ENCODE measurements at places on chromosomes 16 and 17.
A peak's percentile ranks its signal among the peaks of the same experiment; 100 is the strongest.

- DNase-seq: no peak
Measured at GRCh38 chr16:68022278-68022727, 729 bp downstream of the DDX28 start.

- peak; percentile 66 for DNase-seq
Measured at GRCh38 chr17:28684963-28685362, 23.0 kb downstream of the SUPT6H start.

DNA sequence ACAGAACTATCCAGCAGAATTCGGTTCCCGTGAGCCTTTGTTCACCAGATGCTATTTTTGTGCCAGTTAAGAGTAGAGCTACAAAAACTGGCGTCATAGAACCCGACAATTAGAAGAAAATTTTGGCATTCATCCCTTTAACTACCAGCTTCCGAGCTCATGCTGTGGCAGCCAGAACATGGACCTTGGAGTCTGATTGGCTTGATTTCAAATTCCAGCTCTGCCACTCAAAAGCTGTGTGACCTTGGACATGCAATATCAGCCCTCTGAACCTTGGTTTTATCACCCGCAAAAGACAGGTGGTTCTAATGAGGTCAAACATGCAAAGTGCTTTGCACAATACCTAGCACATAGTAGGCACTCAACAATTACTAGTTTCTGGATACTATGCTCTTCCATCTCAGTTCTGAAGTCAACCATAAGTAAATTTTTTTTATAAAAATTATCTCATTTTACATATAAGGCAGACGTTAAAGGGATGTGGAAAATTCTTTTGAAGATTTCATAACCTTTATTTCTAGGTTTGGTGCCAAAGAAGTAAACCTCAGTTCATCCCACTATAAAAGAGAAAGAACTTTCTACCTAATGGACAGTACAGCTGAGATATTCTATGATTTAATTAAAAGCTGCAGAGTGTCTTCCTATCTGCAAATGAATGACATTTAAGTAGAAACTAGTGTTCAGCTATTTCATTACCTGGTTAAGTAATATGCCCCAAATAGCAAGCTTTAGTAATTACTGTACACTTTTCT, 331.5 kb downstream of the HAPSTR1 start:
- DNase-seq: no peak

DNA sequence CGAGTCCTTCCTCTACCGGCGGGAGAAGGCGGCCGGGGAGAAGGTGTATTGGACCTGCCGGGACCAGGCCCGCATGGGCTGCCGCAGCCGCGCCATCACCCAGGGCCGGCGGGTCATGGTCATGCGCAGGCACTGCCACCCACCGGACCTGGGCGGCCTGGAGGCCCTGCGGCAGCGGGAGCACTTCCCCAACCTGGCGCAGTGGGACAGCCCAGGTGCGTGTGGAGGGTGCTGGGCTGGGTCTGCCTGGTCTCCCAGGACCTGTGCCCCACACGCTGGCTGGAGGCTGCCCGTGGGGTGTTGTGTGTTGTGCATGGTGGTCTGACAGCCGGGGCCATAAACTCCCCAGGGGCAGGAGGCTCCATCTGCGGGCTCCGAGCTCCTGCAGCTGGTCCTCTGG, 25.4 kb downstream of the FLYWCH1 start:
- DNase-seq: no peak

GRCh38 chr17:73723317-73723716, 79.1 kb upstream of the SDK2 start:
- no peak for DNase-seq

DNA sequence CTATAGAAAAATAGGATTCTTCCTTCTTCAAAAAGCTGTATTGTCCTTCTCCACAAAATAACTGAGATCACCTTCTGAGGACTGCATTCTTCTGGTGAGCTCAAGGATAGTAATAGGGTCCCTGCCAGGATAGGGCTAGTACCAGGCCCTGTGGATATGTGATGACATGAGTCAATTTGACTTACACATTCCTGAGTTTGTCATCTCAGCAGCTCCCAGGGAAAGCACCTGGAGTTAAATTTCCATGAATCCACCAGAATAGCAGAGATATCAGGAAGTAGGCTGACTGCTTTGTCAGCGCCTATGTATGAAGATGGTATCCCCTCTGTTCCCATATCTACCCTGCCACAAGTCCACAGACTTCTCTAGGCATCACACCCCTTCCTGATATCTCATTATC, 225.8 kb downstream of the PMP22 start:
- peak; percentile 22 for DNase-seq

- DNase-seq: no peak
Measured at GRCh38 chr17:33073416-33073815, 81.8 kb downstream of the SPACA3 start.

- DNase-seq: peak; percentile 31
Measured at GRCh38 chr17:17645961-17646360, 35.3 kb upstream of the RAI1 start.

DNA sequence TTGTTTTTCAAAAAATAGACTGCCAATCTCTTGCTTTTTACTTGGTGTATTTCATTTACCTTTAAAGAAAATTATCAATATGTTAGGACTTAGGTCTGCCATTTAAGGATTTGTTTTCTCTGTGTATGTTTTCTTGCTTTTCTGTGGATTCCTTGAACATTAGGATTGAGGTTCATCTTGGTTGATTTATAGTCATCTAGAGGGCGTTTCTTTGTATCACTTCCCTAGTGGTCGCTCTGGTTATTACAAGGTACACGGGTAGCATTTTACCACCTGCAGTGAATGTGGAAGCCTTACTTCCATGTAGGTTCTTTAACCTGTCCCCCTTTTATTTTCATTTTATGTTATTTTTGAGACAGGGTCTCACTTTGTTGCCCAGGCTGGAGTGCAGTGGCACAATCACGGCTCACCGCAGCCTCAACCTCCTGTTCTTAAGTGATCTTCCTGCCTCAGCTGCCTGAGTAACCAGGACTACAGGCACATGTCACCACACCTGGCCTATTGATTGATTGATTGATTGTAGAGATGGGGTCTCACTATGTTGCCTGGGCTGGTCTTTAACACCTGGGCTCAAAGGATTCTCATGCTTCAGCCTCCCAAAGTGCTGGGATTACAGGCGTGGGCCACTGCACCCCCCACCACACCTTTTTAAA, 35.2 kb upstream of the CBX4 start:
- peak; percentile 32 for DNase-seq

DNA sequence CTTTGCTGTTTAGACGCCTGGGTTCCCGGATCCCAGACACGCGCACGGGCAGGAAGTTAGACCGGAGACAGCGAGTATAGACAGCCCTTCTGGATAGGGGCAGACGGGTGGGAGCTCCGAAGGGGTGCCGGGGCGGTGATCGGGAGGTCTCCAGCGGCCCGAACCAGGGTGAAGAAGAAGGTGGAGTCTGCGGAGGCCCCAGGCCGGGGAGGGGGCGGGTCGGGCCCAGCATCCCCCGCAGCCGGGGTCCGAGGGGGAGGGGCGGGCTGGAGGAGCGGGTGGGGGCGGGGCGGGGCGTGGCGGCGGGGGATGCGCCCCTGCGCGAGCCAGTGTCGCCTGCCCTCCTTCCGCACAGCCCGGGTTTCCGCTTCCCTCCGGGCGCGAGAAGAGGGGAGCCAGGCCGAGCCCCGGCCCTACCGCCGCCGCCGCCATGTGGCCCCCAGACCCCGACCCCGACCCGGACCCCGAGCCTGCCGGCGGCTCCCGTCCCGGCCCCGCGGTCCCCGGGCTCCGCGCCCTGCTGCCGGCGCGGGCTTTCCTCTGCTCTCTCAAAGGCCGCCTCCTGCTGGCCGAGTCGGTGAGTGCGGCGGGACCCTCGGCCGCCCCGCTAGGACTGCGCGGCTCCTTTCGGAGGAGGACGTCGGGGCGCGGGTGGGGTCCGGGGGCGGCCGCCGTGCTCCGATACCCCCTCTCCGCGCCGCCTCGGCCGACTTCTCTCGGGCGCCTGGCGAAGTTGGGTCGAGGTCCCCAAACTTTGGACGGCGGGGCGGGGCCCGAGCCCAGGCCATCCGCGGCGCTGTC, at the start of gene CMTM3:
Gene CMTM3 (plus strand): TSS at position 329 of the 801 bp plus-strand sequence. CDS start 102 bp downstream, at position 431.
- peak; percentile 60 for DNase-seq

DNA sequence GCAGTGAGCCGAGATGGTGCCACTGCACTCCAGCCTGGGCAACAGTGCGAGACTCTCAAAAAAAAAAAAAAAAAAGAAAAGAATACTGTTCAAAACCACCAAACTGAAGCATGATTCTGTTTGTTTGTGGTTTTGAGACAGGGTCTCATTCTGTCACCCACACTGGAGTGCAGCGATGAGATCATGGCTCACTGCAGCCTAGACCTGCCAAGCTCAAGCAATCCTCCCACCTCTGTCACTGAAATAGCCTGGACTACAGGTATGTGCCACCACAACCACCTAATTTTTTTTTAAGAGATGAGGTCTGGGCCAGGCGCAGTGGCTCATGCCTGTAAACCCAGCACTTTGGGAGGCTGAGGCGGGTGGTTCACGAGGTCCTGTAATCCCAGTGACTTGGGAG, 4.3 kb downstream of the SUMO2 start:
- DNase-seq: no peak

GRCh38 chr16:47970291-47970931, 185.4 kb downstream of the ABCC12 start:
- peak; percentile 59 for DNase-seq

GRCh38 chr17:546456-546855, 168.2 kb downstream of the VPS53 start:
- DNase-seq: no peak

DNA sequence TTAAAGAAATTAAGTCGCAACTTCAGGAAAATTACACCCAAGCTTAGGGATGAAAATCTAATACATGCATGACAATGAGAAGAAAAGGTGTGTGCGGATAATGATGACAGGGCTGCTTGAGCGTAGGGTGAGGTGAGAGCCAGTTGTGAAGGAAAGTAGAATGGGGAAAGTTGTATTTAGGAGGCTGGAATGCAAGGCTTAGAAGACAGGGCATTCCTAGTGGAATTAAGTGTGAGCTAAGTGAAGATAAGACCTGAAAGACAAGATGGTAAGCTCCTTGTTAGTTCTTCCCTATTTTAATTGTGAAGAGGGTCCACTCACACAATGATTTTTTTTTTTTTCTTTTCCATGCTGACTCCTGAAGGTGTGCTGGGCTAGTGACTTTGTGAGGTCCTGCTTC, 519.5 kb upstream of the SALL1 start:
- DNase-seq: no peak

DNA sequence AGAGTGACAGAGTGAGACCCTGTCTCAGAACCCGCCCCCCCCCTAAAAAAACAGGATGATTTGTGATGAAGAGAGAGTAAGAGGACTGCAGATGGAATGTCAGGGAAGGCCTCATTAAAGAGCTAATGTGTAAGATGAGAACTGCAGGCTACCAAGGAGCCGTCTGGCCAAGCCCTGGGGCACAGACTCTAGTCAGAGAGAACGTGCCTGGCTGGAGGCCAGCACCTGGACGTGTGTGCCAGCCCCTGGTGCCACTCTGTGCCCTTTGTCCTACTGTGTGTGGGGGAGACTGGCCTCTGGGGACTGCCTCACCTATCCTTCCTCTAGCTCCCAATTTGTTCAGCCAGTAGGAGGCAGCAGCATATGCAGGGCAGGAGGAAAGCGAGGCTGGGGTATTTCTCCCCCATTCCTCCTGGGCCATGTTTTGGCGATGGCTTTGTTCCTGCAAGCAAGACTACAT, 37.1 kb downstream of the KNOP1 start:
- no peak for DNase-seq

Measured in EH (cell line).